D341Med (cell line): ENCODE measurements at places on chromosomes 16 and 17.

GRCh38 chr17:42405963-42406495 lies 17.0 kb downstream of the CAVIN1 start:
- DNase-seq, result peak; percentile 88

DNA sequence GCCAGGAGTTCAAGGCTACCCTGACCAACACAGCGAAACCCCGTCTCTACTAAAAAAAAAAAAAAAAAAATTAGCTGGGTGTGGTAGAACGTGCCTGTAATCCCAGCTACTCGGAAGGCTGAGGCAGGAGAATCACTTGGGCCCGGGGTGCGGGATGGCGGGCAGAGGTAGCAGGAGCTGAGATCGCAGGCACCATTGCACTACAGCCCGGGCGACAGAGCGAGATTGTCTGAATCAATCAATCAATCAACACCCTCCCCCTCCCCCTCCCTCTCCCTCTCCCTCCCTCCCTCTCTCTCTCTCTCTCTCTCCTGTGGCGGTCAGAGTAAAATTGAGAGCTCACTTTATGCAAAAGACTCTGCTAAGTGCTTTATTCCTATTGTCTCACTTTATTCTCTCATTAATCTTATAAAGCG lies 1.2 kb downstream of the HSDL1 start:
- no peak for DNase-seq

DNA sequence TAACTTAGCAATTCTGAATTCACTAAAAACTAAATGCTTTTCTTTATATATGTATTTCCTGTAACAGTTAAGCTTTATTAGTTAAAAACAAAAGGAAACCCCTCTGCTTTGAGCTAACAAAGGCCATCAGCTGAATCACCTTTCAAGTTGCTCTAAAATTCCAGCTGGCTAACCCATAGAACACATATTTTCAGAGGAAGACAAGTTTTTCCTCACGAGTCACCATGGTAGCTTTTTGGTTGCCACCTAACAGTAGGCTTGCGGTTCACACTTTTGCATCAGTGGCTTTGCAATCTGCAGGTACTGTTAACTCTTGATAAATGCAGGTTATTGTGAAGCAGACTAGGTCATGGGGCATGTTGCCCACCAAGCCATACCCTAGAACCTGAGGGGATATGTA lies 57.6 kb upstream of the IRX5 start:
- no peak for DNase-seq

DNA sequence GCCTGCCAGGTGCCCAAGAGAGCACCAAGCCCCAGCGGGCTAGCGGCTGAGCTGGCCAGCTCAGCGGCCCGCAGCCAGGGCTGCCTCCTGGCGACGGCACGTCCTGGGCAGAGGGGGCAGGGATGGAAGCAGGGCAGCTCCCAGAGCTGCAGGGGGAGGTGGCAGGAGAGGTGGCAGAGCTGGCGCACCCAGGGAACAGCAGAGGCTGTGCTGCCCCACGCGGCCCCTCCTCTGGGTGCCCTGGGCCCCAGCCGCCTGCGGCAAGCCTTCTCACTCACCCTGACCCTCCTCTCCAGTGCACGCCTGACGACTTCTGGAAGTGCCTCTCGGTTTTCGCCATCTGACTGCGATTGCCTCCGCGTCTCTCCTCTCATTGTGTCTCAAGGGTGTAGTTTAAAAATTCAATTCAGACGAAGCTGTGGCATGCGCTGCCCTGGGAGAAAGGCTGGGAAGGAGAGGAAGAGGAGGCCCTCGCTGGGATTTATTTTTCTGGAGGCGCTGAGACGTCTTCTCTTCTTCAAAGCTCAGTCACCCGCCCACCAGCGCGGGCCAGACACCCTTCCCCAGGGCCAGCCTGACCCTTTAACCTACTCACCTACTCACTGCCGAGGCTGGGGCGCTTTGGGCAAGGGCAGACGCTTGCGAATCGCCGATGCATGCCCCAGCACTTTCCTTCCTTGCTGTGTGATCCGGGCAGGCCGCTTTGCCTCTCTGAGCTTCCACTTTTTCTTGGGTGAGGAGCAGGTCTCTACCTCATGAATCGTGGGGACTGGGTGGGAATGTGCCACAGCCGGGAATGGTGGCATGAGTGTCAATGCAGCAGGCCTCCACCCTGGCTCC lies 24.9 kb downstream of the GSE1 start:
- DNase-seq, result no peak

GRCh38 chr16:18782697-18783429 lies 7.3 kb downstream of the RPS15A start:
- DNase-seq, result no peak

GRCh38 chr17:66964930-66965800 lies 658 bp downstream of the CACNG4 start:
- DNase-seq, result peak; percentile 81

GRCh38 chr16:2912330-2913199 lies 834 bp downstream of the FLYWCH1 start:
- peak; percentile 60 for DNase-seq

DNA sequence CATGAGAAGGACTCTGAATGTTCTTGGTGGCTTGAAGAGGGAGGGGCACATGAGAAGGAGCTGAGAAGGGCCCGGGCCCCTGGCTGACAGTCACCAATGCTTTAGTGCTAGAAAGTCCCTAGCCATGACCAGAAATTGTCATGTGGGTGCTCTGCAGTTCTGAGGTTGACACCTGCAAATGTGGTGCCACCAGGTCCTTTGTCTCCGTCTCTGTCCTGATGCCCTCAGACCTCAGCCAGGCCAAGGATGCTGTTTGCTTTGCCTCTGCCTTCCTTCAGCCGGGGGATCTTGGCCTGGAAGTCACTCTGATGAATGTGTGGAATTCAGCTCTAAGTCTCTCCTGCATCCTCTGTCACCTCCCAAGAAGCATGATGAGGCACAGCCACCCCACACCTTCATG lies 63.6 kb downstream of the TNFRSF13B start:
- DNase-seq, result no peak

DNA sequence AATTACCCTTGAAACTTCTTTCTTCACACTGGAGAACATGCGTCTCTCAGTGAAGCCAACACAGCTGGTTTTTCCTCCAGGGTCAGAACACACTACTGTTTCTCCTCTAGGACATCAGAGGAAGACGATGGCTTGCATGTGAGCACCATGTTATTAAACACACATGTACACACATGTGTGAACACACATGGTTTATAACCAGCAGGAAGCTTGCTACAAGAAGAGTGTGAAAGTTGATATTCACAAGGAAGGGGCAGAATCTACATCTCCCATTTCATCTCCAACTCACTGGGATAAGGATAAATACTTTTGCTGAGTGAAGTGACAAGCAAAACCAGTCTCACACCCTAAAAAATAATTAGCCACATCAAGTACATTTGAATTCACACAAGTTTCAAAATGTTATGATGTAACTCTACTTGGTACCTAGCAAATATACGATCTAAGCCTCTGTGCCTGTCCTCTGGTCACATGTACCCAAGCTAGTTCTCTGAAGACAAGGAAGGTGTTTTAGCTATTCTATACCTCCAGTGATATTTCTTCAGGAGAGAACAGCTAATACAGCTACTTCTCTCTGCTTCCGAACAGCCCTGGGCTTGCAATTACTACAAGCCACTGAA lies 127.7 kb downstream of the PARN start:
- DNase-seq, result no peak

- DNase-seq, result no peak
These were observed 199.5 kb upstream of the PMFBP1 start for GRCh38 chr16:72371307-72372086.

DNA sequence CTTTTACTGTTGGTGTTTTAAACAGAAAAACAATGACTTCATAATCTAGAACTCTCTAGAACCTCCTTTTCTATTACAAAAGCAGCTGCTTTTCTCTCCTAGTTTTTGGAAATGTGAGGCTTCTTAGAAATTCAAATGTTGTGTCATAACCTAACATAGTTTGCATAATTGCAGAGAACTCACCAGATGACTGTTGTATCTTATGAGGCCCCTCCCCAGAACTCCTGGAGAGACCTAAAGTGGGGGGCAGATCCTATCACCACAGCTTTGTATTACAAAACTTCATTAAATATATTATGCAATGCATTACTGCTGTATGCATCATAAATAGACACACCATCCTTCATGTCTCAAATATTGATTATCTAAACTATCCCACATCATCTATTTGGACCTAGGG lies 538.7 kb upstream of the HSBP1 start:
- DNase-seq, result no peak

GRCh38 chr17:27207073-27207513 lies 86.8 kb upstream of the WSB1 start:
- no peak for DNase-seq

DNA sequence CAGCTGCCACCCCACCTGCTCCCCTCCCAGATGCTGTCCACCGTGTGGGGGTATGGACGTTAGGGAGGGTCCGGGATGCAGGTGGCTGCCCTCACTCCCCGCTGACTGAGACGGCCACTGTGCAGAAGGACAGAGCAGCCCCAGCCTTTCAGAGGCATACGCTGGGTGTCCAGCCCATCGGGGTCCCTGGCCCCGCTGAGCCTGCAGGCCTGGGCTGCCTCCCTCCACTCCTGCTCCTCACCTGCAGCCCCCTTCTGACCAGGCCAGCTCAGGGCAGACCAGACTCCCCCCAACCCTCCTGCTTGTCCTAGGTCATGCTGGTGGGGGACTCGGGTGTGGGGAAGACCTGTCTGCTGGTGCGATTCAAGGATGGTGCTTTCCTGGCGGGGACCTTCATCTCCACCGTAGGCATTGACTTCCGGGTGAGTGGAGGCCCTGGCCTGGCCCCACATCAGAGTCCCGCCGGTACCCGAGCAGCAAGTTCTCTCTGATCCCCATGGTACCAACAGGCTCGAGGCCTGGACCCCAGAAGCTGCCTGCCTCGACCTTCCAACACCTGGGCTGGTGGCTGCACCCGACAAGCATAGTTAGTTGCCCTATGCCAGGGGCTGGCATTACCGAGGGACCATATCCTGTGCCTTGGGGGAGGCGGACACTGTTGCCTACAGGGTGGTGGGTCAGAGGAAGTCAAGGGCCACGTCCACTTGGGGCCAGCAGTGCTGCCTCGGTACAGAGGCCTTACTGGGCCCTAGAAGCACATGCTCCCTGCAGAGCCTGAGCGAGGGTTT lies 1.4 kb downstream of the RAB26 start:
- DNase-seq, result no peak

DNA sequence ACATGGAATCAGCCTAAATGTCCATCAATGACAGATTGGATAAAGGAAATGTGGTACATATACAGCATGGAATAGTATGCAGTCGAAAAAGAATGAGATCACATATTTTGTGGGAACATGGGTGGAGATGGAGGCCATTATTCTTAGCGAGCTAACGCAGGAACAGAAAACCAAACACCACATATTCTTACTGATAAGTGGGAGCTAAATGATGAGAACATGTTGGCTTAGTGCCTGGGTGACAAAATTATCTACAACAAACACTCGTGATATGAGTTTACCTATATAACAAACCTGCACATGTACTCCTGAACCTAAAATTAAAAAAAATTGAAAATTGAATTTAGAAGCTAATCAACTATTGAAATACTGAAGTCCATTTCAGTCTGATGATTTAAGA lies 6.1 kb downstream of the ANKS4B start:
- no peak for DNase-seq

- DNase-seq, result no peak
These were observed 267.1 kb upstream of the MYOCD start for GRCh38 chr17:12398441-12399051.

GRCh38 chr17:12438813-12439586 lies 226.7 kb upstream of the MYOCD start:
- DNase-seq, result no peak

DNA sequence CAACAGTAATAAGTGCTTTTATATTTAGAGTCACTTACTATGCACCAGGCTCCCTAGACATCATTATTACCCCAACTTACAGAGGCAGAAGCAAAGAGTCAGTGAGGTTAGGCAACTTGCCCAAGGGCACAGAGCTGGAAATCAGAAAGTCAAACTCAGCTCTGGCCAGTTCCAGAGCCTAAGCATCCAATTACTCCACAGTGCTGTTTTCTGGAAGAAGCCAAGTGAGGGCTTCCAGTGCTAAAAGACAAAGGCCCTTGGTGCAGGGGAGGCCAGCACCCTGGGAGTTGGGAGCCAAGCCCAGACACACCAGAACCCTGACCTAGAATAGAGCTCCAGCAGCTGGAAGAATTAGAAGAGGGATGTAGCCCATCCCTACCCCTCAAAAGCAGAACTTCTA lies 40.2 kb downstream of the C17orf67 start:
- DNase-seq, result no peak

GRCh38 chr16:67871256-67871655 lies 1.6 kb upstream of the EDC4 start:
- no peak for DNase-seq

DNA sequence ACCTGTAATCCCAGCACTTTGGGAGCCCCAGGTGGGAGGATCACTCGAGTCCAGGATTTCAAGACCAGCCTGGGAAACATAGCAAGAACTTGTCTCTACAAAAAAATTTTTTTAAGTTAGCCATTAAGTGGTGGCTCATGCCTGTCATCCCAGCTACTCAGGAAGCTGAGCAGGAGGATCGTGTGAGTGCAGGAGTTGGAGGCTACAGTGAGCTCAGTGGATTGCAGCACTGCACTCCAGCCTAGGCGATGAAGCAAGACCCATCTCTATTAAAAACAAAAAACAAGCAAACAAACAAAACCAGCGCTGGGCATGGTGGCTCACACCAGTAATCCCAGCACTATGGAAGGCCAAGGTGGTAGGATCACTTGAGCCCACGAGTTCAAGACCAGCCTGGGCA lies 38.0 kb downstream of the HEATR3 start:
- no peak for DNase-seq

DNA sequence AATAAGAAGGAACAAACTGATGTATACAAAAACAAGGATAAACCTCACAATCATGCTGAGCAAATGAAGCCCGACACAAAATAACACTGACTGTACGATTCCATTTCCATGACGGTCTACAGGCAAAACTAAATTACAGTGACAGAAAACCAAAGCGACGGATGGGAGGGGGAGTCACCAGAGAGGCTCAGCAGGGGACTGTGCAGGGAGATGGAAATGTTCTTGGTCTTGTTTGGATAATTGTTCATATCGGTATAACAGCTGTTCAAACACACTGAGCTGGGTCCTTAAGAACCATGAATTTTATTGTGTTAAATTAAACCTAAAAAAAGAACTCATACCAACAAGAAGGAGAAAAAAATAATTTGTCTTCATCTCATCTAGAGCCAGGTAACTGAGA lies 97.8 kb downstream of the NXN start:
- no peak for DNase-seq

DNA sequence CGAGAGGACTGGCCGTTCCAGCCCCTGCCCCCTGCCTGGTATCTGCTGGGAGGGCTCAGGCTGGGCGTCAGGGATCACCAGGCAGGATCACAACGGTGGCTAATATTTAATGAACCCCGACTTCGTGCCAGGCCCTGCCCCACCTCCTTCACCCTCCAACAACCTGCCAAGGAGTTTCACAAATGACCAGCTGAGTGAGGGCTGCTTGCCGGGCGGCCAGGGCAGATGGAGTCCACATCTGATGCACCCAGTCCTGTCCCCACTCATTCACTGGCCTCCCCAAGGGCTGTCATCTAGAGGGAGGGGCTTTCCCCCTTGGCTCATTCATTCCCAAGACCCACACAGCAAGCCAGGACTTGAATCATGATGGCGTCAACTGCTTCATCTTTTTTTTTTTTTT lies 17.5 kb downstream of the UBALD1 start:
- DNase-seq, result no peak

GRCh38 chr17:11039342-11039741 lies 201.5 kb upstream of the PIRT start:
- DNase-seq, result no peak
